NCI-H187 (cell line): ENCODE measurements at places on chromosomes 1 and 21.

DNA sequence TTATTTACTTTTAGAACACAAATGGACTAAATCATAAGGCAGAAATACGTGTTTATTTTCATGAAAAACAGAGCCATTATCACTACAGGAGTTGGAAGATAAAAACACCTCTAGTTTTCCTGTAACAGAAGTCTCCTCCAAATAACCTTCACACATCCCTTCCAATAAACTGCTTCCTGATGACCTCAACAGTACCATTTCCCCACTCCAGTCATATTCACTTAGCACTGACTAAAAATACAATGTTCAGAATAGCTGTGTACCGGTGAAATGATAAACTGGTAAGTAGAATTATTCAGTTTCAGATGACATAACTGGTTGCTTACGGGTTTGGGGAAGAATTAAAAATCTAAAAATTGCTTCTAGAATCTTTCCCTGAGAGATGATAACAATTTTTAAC is 137.9 kb downstream of the DENND1B start:
- DNase-seq: no peak

- no peak for DNase-seq
Measured at GRCh38 chr1:229230140-229230892, 40.6 kb upstream of the RAB4A start.

DNA sequence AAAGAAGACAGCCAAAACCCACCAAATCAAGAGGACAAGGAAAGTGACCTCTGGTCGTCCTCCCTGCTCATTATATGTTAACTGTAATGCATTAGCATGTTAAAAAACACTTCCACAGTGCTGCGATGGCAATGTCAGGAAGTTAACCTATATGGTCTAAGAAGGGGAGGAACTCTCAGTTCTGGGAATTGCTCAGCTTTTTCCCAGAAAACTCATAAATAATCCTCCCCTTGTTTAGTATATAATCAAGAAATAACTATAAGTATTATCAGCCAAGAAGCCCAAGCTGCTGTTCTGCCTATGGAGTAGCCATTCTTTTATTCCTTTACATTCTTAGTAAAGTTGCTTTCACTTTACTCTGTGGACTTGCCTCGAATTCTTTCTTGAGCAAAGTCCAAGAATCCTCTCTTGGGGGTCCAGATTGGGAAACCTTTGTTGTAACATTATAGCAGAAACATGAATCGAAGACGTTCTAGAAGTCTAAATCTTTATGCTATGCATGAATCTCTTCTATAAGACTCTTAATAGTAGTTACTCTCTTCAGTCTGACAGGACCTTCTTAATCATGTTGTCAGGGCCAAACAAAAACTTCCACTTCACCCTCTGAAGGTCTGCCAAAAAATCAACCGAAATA is 110.0 kb upstream of the VANGL1 start:
- no peak for DNase-seq

- no peak for DNase-seq
Measured at GRCh38 chr1:235997049-235997448, 67.8 kb downstream of the NID1 start.

DNA sequence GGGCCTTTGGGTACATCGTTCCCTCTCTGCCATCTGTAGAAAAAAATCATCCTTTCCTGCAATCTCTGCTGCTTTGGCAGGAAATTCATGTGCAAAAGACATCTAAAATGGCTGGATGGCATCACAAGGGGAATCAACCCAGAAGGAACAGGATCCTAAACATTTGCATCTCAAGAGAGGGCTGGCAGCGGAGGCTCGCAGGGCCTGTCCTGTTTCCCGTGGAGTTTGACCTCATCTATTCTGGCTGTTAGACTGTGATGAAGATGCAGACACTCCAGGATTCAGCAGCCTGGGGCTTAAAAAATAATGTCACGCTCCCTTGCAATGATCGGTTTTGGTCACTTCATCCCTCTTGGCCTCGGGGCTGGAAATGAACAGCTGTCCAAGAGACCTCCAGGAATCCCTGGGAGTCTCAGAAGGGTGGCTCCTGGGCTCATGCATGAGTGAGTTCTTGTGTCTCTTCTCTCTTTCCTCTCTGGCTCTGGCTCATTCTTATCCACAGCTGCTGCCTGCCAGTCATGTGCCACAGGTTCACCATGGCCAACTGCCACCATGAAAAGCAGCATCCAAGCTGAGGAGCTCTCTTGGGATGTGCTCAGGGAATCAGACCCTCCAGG is 16.1 kb upstream of the PCP4 start:
- no peak for DNase-seq

DNA sequence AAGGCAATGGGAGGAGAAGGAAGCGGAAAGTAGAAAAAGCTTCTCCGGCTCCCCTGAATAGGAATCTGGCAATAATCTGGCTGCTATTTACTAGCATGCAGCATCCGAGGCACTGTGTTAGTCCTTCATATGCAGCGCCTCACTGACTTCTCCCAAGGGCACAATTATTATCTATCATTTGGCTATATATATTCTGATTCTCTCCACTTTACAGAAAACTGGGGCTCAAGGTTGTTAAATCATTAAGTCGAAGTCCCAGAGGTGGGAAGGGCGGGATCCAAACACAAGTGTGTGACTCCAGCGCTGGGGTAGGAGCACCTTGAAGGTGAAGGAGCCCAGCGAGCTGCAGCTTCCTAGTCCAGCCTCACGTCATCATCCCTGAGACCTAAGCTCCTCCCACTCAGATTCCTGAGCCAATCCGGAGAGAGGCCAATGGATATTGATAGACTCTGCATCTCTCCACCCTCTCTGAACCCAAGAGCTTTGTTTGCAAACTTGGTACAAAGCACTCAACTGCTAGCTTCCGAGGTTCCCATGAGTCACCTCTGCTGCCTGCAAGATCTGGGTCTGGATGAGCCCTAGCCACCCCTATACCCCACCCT is 16.6 kb upstream of the EYA3 start:
- DNase-seq: peak; percentile 31

- no peak for DNase-seq
Measured at GRCh38 chr1:224498574-224499170, 64.1 kb upstream of the WDR26 start.

- DNase-seq: no peak
Measured at GRCh38 chr1:218459450-218459849, 114.3 kb downstream of the TGFB2 start.

GRCh38 chr1:161989786-161990185 is 33.9 kb downstream of the OLFML2B start:
- DNase-seq: no peak

DNA sequence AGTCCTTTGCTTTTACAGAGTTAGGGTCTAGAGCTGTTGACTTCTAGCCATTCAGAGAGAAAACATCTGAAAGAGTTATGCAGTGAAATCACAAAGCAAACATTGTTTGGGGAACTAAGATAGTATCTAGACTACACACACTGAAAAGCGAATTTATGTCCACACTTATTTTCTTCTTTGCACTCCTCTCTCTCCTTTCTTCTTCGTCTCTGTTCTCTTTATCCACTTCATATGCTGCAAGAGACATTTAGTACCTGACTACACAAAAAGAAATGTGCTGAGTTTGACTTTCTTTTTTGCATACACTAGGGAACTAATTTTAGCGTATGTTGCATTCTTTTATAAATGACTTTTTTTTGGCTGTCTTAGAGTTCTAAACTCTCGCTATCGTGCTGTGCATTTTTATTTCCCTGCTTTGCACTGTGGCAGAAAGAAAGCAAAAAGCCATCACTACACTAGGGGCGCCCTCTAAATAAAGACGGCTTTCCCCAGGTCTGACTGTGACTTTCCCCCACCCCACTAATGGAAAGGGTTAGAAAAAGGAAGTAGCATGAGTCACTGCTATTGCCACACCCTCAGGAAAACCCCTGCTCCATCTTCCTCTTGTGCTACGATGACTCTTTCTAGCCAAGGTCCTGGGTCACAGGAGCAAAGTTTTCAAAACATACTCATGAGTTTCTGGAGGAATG is 65.7 kb downstream of the MAP3K7CL start:
- no peak for DNase-seq

DNA sequence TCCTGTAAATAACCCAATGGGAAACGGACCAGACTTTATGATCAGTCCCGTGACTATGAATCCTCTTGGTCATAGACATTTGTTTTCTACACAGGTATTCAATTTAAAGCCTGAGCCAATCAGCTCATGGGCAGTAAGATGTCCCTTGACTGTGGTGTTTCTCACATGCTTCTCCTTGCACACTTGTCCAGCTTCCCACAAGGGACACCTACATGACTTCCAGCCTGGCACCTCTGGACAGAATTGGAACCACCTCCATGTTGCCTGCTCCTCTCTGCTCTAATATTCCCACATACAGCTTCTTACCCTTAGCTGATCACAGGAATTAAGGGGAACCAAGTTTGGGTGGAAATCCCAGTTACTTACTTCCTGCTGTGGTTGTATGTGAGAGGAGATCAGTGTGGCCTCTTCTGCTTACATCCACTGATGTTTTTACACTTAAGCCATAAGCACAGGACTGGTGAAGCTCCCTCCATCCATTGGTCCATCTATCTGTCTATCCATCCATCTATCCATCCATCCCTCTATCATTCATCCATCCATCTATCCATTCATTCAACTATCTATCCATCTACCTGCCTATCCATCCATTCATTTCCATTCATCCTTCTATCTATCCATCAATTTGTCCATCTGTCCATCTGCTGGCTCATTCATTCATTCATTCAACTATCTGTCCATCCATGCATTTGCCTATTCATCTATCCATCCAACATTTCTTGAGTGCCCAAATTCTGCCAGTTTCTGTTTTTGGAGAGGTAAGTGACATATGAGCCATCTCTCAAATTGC is 16.4 kb downstream of the RUNX1 start:
- no peak for DNase-seq

- DNase-seq: no peak
Measured at GRCh38 chr21:43982489-43983078, 29.5 kb upstream of the TRAPPC10 start.

DNA sequence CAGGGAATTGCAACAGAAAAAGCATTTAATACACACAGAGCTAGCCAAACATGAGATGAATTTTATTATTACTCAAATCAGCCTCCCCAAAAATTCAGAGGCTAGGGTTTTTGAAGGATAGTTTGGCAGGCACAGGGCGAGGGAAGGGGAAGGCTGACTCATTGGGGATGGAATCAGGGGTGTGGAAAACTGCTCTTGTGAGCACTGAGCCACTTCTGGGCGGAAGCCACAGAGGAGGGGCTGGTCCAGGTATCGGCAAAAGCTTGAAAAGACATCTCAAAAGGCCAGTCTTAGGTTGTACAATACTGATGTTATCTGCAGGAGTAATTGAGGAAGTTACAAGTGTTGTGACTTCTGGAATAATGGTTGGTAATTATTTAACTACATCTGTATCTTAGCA is 109.4 kb downstream of the TLR5 start:
- DNase-seq: no peak

DNA sequence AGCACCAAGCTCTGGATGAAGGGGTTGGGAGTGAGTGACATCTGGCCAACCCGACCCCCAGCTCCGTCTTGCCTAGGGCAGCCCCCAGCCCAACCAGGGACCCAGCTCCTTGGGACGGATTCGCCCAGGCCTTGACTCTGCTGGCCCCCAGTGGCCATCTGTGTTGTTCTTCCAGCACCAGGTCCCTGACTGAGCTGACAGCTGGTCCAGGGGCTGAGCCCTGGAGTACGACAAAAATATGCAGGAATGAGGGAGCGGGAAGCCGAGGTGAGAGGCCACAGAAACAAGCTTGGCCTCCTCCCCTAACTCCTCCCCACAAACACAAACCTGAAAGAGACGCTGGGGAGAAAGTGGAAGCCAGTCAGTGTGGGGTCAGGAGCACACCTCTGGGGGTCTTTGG is 55.0 kb upstream of the PAX7 start:
- DNase-seq: peak; percentile 25

GRCh38 chr1:153430561-153430960 is 14.2 kb downstream of the S100A7A start:
- no peak for DNase-seq

GRCh38 chr21:37564924-37565529 is 198.5 kb downstream of the DYRK1A start:
- peak; percentile 66 for DNase-seq

DNA sequence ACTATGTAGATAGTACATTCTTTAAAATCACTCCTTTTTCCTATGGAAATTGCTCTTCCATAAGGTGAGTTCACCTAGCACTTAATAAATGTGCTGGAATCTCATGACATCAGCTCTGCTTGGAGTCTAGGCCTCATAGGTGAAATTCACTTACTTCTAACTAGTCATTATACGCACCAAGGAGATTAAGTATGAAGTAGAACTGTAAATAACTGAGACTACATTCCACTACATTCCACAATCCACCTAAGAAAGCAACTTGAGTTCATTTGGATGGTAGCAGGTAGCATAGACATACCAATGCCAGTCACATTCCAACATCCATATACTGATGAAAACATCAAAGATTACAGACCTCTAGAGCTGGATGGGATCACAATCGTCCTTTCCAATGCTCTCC is 64.3 kb downstream of the NIBAN1 start:
- no peak for DNase-seq

- DNase-seq: no peak
Measured at GRCh38 chr1:41850029-41850428, 68.7 kb downstream of the HIVEP3 start.

- no peak for DNase-seq
Measured at GRCh38 chr1:171185091-171185490, at the start of gene FMO2. FMO2 (plus strand) TSS chr1:171185300; CDS start chr1:171185714, 414 bp downstream.

DNA sequence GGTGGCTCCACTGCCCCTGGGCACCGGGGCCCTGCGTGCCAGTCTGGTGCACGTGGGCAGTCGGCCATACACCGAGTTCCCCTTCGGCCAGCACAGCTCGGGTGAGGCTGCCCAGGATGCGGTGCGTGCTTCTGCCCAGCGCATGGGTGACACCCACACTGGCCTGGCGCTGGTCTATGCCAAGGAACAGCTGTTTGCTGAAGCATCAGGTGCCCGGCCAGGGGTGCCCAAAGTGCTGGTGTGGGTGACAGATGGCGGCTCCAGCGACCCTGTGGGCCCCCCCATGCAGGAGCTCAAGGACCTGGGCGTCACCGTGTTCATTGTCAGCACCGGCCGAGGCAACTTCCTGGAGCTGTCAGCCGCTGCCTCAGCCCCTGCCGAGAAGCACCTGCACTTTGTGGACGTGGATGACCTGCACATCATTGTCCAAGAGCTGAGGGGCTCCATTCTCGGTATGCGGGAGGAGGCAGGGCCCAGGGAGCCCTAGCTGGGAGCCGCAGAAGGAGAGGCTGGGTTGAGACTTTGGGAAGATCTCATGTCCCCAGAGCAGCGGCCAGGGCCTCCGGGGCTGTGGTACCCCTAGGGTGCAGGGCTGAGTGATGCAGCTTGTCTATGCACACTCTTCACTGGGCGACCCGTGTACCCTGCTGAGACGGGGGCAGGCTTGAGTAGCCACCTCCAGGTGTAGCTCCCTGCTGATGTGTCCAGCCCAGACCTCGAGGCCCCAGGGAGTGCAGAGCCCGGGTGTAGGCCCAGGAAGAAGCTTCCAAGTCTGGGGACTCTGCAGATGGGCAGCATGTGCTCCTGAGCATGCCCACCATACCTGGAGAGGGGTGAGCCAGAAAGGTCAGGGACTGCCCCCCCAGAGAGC is 1.8 kb downstream of the VWA1 start:
- DNase-seq: no peak
